Effector CD8-positive, alpha-beta T cell (primary cell): ENCODE measurements at places on chromosomes 4 and X.

GRCh38 chr4:53617101-53617680 is 25.9 kb upstream of the LNX1 start:
- DNase-seq = no peak

DNA sequence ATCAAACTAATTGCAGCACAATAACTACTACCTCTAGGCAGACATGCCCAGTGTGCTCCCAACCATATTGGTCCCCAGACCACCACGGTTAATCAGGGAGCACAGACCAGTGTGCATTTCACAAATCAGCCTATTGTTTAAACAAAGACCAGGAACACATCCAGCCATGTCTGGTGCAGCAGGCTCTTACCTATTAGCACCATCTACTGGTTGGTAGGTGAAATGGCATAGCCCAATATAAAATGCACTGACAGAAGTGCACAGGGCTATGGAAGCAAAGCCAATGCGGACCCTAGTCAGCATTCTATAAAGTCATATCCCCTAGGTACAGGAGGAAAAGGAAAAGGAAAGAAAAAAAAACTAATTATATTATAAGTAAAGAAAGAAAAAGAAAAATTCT is 15.5 kb upstream of the CYLC1 start:
- DNase-seq = no peak

DNA sequence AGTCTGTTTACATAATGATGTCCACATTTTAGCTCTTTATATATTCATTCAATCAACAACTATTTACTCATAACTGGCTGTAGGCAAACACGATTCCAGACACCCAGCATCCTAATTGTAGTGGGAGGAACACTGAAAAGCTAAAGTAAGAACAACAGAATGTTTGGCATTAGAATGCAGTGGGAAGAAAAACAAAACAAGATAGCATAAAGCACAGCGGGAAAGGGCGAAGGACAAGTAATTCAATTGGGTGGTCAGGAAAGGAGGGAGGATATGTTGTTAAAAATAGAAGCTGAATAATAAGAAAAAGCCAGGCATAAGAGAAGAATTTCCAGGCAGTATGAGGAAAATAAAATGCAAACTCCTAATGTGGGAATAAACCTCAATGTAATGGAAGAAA is 189.5 kb upstream of the FAT4 start:
- no peak for DNase-seq

- no peak for DNase-seq
Measured at GRCh38 chr4:76275486-76276124, 24.1 kb downstream of the FAM47E start.

DNA sequence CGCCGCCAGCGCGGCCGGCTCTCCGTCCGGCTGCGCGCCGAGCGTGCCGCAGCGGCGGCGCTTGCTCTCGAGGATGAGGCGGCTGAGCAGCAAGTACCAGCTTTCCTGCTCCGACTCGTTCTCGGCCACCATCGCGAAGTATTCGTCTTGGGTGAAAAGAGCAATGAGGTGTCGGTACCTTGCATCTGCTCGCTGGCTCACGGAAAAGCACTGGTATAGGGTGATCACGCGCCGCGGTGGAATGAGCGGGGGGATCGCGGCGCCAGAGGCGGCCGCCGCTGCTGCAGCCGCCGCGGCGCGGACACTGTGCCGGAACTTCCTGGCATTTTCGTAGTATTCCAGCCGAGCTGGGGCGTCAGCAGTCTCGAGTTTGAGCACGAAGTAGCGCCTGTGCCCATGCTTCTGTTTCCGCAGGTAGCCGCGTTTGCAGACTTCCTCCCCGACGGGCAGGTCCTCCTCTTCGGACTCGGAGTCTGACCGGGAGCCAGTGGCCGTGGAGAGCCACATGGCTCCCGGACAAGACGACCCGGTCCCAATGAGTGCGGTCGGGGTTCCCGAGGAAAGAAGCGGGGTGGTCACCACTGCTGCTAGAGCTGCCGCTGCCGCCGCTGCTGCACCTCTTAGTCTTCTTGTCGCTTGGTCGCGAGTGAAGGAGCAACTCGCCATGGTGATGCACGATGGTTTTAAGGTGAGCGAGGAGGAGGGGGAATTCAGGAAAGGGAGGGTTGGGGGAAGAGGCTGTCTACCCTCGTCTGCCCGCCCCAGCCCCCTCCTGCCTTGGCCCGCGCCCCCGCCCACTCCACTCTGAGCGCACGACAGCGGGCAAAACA is 469 bp downstream of the IRS4 start:
- DNase-seq = no peak

DNA sequence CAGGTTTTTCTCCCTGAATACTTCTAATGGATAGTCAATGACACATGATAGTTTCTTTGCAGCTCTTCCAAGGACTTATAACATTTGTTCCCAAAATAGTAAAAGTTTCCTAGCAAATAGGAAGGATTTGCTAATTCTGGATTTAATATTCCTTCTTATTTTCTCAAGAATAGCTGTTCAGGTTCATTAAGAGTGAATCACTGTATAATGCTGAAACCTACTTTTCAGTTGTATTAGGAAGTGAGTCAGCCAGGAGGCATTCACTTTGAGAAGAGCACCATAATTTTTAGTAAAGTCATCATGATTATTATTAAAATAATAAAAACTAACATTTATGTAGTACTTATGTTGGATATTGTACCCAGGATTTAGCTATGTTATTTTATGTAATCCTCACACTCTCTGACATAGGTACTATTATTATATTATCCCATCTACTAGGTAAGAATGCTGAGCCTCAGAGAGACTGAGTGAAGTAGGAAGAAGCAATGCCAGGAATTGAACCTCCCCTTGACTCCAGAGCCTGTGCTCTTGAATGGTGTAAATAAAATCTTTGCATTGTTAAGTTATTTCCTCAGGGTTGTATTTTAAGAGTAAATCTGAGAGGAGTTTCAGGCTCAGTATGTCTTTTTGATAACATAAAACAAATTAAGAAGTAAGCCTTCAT is 114.8 kb downstream of the REELD1 start:
- DNase-seq = no peak

GRCh38 chrX:701673-702072 is 71.1 kb downstream of the SHOX start:
- DNase-seq = no peak

DNA sequence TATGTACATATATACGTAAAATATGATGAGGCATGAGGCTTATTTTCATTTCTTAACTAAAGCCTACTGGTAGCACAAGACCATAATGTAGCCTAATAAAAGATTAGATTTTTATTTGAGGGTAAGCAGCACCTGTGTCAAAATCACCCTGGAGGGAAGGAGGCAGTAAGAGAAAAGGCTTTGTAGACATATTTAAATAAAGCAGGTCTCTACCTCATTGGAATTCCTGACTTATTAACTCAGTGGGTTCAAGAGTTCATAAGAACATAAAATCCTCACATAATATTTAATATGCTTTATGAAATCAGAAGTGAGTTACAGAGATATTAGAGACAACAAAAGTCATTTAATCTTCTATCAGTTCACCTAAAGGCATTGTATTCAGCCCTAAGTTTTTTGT is 261.6 kb upstream of the ANKRD50 start:
- no peak for DNase-seq

DNA sequence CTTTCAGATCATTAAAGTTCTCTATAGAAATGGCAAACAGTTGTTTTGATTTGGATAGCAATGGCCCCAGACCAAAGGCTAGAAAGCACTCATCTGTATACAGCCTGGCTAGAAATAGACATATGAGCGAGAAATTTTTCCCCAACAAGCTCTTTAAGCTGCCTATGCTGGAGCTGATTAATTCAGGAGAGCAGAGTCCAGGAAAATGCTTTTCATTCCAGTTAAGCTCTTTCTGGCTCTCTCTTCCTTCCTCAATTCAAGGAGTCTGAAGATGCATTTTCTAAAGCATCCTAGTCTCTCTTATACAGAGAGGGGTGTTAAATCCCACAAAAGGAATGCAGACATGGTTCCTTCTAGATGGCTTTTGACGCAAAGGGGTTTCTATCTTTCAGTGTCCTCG is 141.7 kb upstream of the RAI2 start:
- DNase-seq = no peak

DNA sequence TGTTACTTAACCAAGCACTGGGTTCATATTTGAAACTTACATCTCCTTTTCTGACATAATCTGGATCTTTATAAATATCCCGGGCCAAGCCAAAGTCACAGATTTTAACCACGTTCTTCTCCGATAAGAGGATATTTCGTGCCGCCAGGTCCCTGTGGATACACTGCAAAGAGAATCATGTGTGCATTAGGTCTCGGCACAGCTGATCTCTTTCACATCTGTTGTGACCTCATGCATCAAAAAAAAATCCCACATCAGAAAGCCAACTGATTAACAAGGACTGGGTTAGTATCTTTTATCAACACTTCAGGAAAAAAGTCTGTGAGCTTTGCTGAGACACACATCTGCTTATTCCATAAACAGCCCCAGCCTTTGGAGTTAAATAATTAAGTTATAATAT is 35.5 kb downstream of the KDR start:
- no peak for DNase-seq

- DNase-seq = no peak
Measured at GRCh38 chr4:94741304-94741703, 16.5 kb upstream of the BMPR1B start.

DNA sequence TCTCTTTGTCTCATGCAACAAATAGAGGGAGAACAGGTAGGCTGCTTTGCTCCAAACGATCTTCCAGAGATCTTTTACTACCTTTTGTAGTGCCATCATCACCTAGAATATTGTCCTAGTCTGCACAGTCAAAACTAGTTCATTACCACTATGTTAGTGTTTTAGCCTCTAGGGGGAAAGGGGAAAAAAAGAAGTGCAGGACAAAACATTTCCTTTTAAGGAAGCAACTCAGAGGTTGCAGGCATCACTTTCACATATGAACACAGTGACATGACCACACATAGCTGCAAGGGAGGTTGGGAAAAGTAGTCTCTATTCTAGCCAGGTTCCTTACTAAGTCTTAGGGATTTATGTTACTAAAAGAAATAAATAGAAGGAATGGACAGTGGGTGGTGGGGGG is 39.3 kb upstream of the RAP2C start:
- no peak for DNase-seq
